Stimulated activated CD4-positive, alpha-beta T cell treated with anti-CD3 and anti-CD28 coated beads, TNF-alpha, amount 100 ng/mL, for 4 hours (primary cell): ENCODE measurements at places on chromosomes 11 and 22.

- no peak for DNase-seq
These were observed 37.1 kb upstream of the PARVG start for GRCh38 chr22:44143579-44143978.

GRCh38 chr11:106917973-106918372, 100.3 kb downstream of the GUCY1A2 start:
- DNase-seq, result no peak

DNA sequence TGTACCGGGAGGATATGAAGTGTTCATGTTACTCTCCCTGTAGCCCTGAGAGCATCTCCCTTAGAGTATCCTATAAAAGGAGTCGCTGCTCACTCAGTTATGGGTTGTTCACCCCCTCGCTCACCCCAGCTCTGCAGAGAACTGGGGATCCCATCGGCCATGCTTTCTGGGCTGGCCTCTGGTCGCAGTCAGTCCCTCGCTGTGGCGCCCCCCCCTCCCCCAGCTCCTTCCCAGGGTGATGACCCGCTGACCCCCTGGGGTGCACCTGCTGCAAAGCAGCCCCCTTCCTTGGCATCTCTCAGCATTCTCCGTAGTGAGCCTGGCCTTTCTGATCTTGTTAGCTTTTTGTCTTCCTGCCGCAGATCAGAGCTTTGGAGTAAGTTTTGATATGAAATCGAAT, 10.3 kb upstream of the PARVG start:
- DNase-seq, result no peak

- no peak for DNase-seq
These were observed 58.4 kb upstream of the BID start for GRCh38 chr22:17832665-17833064.

GRCh38 chr22:25402501-25403283, 161.8 kb upstream of the GRK3 start:
- DNase-seq, result no peak

DNA sequence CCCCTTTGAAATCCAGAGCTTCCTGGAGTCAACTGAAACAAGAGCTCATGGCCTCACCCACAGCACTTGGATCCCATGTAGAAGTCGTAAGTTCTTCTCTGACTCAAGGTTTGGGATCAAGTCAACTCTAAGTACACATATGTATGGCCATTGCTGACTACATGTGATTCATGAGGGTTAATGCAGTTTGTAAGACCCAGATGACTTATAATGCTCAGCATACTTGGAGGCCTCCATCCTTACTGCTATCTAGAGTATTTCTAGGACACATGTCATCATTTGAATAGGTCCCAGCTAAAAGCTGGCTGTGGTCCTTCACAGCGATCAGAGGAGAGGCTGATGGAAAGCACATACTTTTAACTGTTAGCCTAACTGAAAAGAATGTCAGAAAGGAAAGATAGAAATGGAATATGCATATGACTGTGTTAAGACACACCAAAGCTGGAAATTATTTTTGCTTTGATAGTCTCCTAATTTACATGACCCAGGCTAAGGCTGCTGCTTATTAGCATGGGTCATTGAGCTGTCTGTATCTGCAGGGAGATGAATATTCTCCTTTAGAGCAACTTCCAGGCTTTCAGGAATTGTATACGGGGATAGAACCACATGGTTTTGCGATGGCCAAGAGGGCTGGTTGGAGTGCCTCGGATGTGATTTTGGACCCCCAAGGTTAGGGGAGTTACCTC, 76.3 kb downstream of the NTM start:
- DNase-seq, result no peak

DNA sequence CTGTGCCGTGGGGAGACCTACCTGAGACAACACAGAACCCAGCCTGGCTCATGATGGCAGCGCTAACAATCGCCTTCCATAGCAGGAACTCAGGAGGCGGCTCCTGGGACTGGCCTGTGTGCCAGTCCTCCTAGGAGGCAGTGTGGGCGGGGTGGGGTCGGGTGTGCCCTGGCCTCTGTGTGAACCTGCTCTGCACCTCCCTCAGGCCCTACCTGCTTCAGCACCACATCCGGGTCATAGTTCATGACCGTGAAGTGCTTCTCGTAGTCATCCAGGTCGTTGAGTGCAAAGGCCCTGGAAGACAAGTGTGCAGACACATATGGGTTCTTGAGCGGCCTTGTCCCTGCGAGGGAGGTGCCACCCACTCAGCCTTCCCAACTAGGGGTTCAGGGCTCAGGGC, 15.3 kb downstream of the TTLL12 start:
- DNase-seq, result no peak

DNA sequence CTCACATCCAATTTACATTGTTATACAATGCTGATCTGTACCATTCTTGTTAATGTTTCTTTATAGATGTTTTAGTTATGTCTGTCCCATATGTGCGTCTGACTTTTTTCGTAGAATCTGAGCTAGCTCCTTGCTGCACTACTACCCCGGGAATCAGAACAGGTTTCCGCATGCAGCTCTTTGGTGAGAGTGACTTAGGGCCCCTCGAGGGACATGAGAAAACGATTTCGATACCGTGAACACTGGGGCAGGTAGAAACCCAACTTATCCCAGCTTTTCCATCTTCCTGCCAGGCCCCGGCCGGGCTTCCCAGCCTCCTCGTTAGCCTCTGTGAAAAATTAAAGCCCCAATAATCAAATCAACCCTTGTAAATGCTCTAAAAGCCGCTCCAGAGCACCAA, 23.4 kb upstream of the PKNOX2 start:
- DNase-seq, result no peak

GRCh38 chr11:85977751-85978160, 91.1 kb downstream of the PICALM start:
- no peak for DNase-seq

- no peak for DNase-seq
These were observed 23.8 kb downstream of the FSHB start for GRCh38 chr11:30254307-30255298.

DNA sequence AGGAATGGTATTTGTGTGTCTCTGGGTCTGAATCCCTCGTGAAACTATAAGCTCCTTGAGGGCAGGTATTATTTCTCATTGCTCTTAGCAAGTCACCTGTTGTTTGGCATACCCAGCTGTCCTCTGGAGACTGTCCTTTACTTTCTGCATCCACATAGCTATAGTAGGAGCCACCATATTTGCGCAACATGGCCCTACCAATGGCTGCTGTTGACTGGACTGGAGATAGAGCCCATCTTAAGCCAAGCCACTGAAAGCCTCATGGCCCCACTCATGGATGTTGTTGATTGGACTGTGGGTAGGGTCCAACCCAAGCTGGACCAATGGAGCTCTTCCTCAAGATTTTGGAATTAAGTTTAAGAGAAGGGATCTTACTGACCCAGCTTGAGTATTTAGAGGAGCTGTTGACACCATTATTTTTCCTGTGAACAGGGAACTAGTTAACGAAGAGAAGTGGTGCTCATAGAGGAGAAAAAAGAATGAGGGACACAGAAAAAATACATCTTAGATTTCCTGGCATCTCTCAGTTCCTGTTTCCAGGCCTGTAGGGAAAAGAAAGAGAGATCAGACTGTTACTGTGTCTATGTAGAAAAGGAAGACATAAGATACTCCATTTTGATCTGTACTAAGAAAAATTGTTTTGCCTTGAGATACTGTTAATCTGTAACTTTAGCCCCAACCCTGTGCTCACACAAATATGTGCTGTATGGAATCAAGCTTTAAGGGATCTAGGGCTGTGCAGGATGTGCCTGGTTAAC, 47.2 kb downstream of the LRRC74B start:
- DNase-seq, result no peak

- no peak for DNase-seq
These were observed 260.4 kb upstream of the ARHGAP20 start for GRCh38 chr11:110972640-110973039.
